ENCODE measurements at places on chromosomes 13 and 19.

- no peak for DNase-seq
- H3K27ac ChIP-seq: no peak overlapping the region
- no peaks in the 10 kb centered on the region for H3K36me3 ChIP-seq
- H3K4me3 ChIP-seq: no peak overlapping the region
Measured at GRCh38 chr19:33293255-33294057, 8.9 kb downstream of the CEBPA start.

GRCh38 chr13:48945626-48946025 is 30.1 kb upstream of the FNDC3A start:
- no peak overlapping the region for H3K27ac ChIP-seq
- H3K27me3 ChIP-seq: no peaks in the 10 kb centered on the region
- H3K4me3 ChIP-seq: no peak overlapping the region
- no peak for DNase-seq
- no peaks in the 10 kb centered on the region for H3K36me3 ChIP-seq
- no peaks in the 10 kb centered on the region for H3K4me1 ChIP-seq

- H3K4me1 ChIP-seq: peaks cover 10% of the 10 kb centered on the region
- no peak for DNase-seq
- no peaks in the 10 kb centered on the region for H3K27me3 ChIP-seq
- H3K4me3 ChIP-seq: no peak overlapping the region
Measured at GRCh38 chr13:77207943-77208342, 119.0 kb downstream of the MYCBP2 start.

- no peak overlapping the region for H3K27ac ChIP-seq
- H3K36me3 ChIP-seq: no peaks in the 10 kb centered on the region
- H3K27me3 ChIP-seq: peaks cover 7% of the 10 kb centered on the region
- peaks cover 13% of the 10 kb centered on the region for H3K4me1 ChIP-seq
Measured at GRCh38 chr13:114225610-114226009, 9.1 kb upstream of the CDC16 start.

GRCh38 chr13:113793718-113794085 is 34.7 kb downstream of the TMEM255B start:
- no peaks in the 10 kb centered on the region for H3K27me3 ChIP-seq
- no peak overlapping the region for H3K27ac ChIP-seq
- no peak for DNase-seq
- no peak overlapping the region for H3K4me3 ChIP-seq
- no peaks in the 10 kb centered on the region for H3K36me3 ChIP-seq
- H3K4me1 ChIP-seq: no peaks in the 10 kb centered on the region

- no peaks in the 10 kb centered on the region for H3K36me3 ChIP-seq
- DNase-seq: no peak
- no peak overlapping the region for H3K27ac ChIP-seq
- H3K4me1 ChIP-seq: no peaks in the 10 kb centered on the region
- H3K27me3 ChIP-seq: peaks cover 4% of the 10 kb centered on the region
- H3K4me3 ChIP-seq: no peak overlapping the region
Measured at GRCh38 chr13:24642219-24642618, 38.0 kb upstream of the ATP12A start.

- H3K27ac ChIP-seq: no peak overlapping the region
- no peaks in the 10 kb centered on the region for H3K27me3 ChIP-seq
- H3K36me3 ChIP-seq: no peaks in the 10 kb centered on the region
Measured at GRCh38 chr13:94318418-94318817, 161.1 kb downstream of the DCT start.

DNA sequence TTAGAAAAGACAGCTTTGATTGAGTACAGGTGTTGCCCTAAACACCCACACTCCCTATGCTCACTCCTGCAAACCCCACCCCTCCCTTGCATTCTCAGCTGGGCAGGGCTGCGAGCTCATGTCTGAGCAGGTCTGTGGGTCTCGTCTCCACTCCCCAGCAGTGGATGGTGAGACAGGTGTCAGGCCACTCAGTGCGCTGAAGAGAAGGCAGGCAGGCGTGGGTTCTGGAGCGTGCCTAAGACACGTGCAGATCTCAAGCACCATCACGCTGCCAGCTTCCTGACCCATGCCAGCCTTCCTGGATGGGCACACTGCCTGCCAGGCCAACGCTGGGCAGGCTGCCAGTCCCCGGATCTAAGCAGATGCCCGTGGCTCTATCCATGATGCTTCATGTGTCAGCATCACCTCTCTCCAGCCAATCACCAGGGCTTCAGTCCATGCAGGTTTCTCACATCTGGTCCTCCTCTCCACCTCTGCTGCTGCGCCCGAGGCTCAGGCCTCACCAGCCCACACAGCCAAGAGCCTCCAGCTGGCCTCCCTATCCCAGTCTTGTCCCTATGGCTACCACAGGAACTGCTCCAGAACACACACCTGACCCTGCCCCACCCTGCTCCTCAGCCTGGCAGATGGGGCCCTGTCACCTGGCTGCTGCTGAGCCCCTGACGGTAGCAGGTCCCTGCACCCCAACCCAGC is 42.6 kb downstream of the EPS15L1 start:
- H3K4me3 ChIP-seq: no peak overlapping the region
- H3K27ac ChIP-seq: no peak overlapping the region
- DNase-seq: no peak
- H3K4me1 ChIP-seq: no peaks in the 10 kb centered on the region
- no peaks in the 10 kb centered on the region for H3K27me3 ChIP-seq
- peaks cover 73% of the 10 kb centered on the region for H3K36me3 ChIP-seq

- DNase-seq: no peak
- H3K27me3 ChIP-seq: no peaks in the 10 kb centered on the region
- H3K27ac ChIP-seq: no peak within 1 kb of the TSS
- no peak within 1 kb of the TSS for H3K4me3 ChIP-seq
- no peaks in the 10 kb centered on the region for H3K36me3 ChIP-seq
Measured at GRCh38 chr19:2359992-2360685, at the start of gene TMPRSS9. TMPRSS9 (plus strand) TSS chr19:2360265; CDS start chr19:2389786, 29,521 bp downstream.

DNA sequence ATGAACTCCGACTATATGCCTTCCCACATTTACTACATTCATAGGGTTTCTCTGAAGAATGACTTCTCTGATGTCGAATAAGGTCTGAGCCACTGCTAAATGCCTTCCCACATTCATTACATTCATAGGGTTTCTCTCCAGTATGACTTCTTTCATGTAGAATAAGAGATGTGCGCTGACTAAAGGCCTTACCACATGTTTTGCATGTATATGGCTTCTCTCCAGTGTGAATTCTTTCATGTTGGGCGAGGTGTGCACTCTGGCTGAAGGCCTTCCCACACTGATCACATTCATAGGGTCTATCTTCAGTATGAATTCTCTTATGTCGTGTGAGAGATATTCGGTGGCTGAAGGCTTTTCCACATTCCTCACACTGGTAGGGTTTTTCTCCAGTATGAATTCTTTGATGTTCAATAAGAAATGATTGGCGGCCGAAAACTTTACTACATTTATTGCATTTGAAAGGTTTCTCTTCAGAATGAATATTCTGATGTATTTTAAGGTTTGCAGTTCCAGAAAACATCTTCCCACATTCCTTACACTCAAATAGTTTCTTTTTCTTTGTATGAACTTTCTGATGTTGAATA is 35.8 kb downstream of the ZNF667 start:
- no peak for DNase-seq
- no peaks in the 10 kb centered on the region for H3K36me3 ChIP-seq
- no peaks in the 10 kb centered on the region for H3K27me3 ChIP-seq
- H3K4me1 ChIP-seq: no peaks in the 10 kb centered on the region
- no peak overlapping the region for H3K4me3 ChIP-seq
- H3K27ac ChIP-seq: no peak overlapping the region

- no peak overlapping the region for H3K4me3 ChIP-seq
- H3K36me3 ChIP-seq: no peaks in the 10 kb centered on the region
- H3K27ac ChIP-seq: 0 out of 2 replicates have a peak overlapping the region, but pooled peaks have one; percentile 2
- peaks cover 44% of the 10 kb centered on the region for H3K4me1 ChIP-seq
Measured at GRCh38 chr13:50682002-50682401, 161.5 kb downstream of the DLEU7 start.

- no peaks in the 10 kb centered on the region for H3K4me1 ChIP-seq
- no peaks in the 10 kb centered on the region for H3K27me3 ChIP-seq
- H3K27ac ChIP-seq: no peak overlapping the region
Measured at GRCh38 chr19:3115916-3116602, 19.8 kb upstream of the GNA15 start.

DNA sequence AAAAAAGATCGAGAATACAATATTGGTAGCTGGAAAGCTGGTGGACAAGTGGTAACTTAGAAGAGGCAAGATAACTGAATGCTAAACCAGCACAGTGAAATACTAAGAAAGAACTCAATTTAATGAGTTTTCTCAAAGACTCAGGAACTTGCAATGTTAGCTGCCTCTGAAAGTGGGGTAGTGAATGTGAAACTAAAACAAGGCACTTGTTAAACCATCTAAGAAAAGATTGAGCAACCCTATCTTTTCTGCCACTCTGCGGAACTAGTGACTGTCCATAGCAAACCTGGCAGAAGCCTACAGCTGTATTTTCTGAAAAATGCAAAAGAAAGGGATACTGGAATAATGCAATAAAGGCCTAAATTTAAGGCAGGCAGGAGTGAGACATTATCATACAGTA is 1574.4 kb upstream of the PRR20A start:
- H3K4me3 ChIP-seq: no peak overlapping the region
- no peaks in the 10 kb centered on the region for H3K4me1 ChIP-seq
- no peak overlapping the region for H3K27ac ChIP-seq
- H3K27me3 ChIP-seq: no peaks in the 10 kb centered on the region
- H3K36me3 ChIP-seq: no peaks in the 10 kb centered on the region

- H3K36me3 ChIP-seq: no peaks in the 10 kb centered on the region
- no peaks in the 10 kb centered on the region for H3K4me1 ChIP-seq
- peak; percentile 17 for DNase-seq
- no peaks in the 10 kb centered on the region for H3K27me3 ChIP-seq
Measured at GRCh38 chr13:109465148-109465547, 321.2 kb downstream of the IRS2 start.

DNA sequence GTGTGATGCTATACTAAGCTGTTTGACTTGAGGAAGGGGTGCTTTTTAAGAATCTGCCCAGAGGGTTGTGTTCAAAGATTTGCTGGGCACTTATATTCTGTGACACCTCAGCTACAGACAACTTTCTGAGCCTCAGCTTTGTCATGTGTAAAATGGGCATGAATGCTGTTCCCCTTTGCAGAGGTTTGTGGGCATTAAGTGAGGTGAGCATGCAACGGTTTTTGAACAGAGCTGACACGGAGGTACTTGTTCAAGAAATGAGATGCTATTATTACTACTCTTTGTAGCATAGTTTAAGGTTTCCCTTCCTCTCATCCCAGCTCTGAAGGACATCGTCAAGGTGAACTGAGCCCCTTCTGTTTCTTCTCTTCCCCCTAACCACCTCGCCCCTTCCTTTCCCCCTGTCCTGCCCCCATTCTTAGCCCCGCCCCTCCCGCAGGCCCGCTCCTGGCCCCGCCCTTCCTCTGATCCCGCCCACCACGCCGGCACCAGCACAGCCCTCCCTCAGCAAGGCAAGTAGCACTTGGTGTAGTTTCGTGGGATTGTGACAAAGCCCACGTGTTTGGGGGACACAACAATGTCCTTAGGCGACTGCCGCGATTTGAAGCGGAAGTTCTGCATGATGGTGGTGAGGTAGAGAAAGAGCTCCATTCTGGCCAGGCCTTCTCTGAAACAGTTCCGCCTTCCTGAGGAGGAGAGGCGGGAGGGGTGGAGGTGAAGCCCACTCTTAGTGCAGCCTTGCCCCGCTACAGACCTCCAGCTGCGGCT is 26.1 kb upstream of the CYP2A7 start:
- H3K4me1 ChIP-seq: no peaks in the 10 kb centered on the region
- no peak overlapping the region for H3K27ac ChIP-seq
- no peak overlapping the region for H3K4me3 ChIP-seq
- peaks cover 2% of the 10 kb centered on the region for H3K27me3 ChIP-seq
- DNase-seq: no peak
- H3K36me3 ChIP-seq: no peaks in the 10 kb centered on the region

DNA sequence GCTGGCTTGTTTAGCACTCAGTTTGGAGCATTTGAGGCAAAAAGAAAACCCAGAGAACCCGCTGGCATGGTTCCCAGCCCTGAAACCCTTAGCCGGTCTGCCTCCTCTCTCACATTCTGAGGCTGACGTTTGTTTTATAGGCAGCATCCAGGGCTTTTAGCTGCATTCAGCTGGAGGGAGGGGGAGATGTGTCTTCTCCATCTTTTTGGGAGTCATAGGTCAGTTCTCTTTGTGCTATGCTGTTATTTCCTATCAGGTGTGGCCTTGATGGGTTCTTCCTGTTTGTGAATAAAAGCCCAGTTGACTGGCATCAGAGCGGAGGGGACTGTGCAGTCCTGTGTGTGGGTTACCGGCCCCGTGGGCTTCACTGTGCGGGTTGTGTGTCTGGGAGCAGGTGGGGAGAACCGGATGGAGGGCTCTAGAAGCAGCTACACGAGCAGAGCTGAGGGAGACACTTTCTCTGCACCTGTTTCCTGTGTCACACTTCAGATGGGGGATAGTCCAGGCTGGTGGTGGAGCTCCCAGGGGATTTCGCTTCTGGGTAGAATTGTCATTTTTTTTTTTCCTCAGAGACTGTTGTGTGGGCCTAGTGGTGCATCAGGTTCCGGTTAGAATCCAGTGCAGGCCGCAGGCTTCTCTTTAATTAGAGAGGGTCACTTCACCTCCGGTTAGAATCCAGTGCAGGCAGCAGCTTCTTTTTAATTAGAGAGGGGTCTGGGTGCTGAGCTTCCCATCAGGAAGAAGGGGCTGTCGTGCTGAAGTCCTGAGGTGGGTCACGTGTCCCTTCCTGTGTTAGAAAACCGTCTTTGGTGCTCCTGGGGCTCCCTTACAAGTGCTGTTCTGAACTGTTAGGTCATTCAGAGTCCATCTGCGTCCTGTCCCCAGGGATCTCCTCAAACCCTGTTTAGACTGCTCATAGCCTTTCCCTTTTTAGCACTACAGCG is 69.6 kb downstream of the ARHGEF7 start:
- H3K27me3 ChIP-seq: no peaks in the 10 kb centered on the region
- peak overlapping the region; percentile 97 for H3K27ac ChIP-seq
- peaks cover 38% of the 10 kb centered on the region for H3K36me3 ChIP-seq
- H3K4me3 ChIP-seq: peak overlapping the region; percentile 67

DNA sequence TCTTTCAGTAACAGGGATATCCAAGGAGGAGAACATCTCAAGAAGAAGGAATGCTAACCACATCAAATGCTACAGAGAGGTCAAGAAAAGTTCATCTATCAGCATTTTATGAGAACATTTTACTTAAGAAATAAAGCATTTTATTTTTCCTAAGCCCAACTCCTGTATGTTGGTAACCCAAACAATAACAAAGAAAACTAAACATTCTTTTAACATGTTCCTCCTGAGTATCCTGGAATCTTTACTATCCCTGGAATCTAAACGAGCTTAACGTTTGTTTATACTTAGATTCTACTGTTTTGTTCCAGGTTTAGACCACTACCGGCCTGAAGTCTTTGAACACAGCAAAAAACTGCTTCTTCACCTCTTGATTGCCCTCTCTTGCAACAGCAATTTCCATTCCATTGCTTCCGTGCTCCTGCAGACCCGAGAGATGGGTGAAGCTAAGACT is 89.7 kb downstream of the ZAR1L start:
- no peak overlapping the region for H3K4me3 ChIP-seq
- H3K36me3 ChIP-seq: no peaks in the 10 kb centered on the region

GRCh38 chr13:94938124-94938523 is 225.8 kb upstream of the SOX21 start:
- no peaks in the 10 kb centered on the region for H3K4me1 ChIP-seq
- H3K36me3 ChIP-seq: no peaks in the 10 kb centered on the region
- H3K27ac ChIP-seq: no peak overlapping the region
- no peak for DNase-seq
- no peaks in the 10 kb centered on the region for H3K27me3 ChIP-seq

GRCh38 chr19:49057636-49058234 is at the start of gene CGB7:
CGB7 (minus strand) TSS chr19:49057749; CDS start chr19:49055375, 2,374 bp downstream.
- no peaks in the 10 kb centered on the region for H3K36me3 ChIP-seq
- H3K4me3 ChIP-seq: no peak within 1 kb of the TSS
- H3K27me3 ChIP-seq: peaks cover 4% of the 10 kb centered on the region
- H3K27ac ChIP-seq: no peak within 1 kb of the TSS

- H3K36me3 ChIP-seq: peaks cover 26% of the 10 kb centered on the region
- H3K4me1 ChIP-seq: no peaks in the 10 kb centered on the region
- H3K27me3 ChIP-seq: no peaks in the 10 kb centered on the region
Measured at GRCh38 chr19:34332027-34332760, 32.8 kb upstream of the GPI start.
